ENCODE measurements at places on chromosomes 5 and 9.

DNA sequence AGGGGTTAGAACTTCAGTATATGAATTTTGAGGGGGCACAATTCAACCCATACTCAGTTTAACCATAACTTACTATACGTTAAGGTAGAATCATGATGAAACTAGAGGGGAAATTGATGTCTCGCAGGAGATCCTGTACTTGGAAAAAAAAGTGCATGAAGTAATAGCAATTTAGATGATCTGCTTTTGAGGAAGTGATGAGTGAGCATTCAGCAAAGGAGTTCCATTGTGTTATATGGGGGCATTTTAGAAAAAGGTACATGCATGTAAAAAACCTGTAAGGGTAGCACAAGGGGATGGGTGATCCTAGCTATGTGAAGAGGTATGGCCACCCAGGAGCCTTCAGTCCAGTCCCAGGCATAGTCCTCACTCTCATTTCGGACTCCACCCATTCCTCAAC lies 14.8 kb upstream of the TMC1 start:
- no peak for DNase-seq

DNA sequence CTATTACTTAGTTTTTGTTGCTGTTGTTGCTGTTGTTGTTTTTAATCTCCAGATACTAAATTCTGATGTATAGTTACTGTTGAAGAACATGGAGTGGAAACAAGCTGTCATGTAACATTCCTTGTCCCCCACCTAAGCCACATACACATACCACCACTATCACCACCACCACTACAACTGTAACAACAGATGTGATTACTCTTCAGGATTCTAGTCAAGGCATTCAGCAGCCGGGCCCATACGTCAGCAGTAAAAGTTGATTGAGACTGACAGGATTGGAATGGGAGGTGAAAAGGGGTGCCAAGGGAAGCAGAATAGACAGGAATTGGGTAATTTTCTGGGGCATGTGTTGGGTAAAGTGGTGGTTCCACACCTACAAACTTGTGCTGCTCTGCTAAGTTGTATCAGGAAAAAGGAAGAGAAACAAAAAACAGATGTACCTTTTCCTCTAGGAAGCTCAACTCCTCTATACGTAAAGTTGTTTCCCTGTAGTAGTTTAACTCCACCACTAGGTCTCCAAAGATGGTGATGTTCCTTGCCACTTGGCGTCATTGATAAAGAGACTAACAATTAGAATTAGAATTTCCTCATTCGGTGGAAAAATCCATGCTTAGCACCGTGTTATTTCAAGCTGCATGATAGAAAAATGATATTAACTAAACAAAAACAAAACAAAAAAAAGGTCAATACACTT lies 138.6 kb downstream of the ARRDC3 start:
- no peak for DNase-seq

- DNase-seq = no peak
Observed at GRCh38 chr5:111856876-111857466, 100.0 kb upstream of the NREP start.

DNA sequence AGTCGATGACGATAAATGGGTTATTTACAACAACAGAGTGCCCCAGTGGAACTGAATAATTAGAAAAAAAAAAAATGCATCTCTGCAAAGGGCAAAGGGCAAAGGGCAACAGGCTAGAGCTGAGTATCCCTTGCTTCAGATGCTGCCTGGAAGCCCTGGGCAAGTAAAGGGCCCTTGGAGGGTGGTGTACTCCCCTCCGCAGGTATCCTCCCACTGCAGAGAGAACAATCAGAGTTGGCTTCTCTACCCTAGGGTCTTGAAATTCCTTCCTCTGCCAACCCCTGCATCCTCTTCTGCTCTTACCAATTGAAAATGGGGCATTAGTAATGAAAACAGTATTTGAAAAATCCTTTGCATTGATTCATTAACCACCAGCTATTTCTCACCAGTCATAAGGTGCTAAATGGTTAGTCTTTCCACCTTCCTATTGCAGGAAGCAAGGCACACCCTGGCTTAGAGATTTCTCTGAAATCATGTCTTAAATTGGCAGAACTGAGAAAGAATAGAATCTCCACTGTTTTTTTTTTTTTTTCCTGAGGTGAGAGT lies 122.6 kb downstream of the SEMA6A start:
- DNase-seq = no peak

GRCh38 chr9:91032121-91032531 lies 230.5 kb downstream of the SYK start:
- no peak for DNase-seq

Measured in stimulated activated CD4-positive, alpha-beta T cell treated with anti-CD3 and anti-CD28 coated beads, Interleukin-1b, Interleukin-23, amount 100 ng/mL, for 24 hours (primary cell).